ENCODE measurements at places on chromosomes 5 and 9.

DNA sequence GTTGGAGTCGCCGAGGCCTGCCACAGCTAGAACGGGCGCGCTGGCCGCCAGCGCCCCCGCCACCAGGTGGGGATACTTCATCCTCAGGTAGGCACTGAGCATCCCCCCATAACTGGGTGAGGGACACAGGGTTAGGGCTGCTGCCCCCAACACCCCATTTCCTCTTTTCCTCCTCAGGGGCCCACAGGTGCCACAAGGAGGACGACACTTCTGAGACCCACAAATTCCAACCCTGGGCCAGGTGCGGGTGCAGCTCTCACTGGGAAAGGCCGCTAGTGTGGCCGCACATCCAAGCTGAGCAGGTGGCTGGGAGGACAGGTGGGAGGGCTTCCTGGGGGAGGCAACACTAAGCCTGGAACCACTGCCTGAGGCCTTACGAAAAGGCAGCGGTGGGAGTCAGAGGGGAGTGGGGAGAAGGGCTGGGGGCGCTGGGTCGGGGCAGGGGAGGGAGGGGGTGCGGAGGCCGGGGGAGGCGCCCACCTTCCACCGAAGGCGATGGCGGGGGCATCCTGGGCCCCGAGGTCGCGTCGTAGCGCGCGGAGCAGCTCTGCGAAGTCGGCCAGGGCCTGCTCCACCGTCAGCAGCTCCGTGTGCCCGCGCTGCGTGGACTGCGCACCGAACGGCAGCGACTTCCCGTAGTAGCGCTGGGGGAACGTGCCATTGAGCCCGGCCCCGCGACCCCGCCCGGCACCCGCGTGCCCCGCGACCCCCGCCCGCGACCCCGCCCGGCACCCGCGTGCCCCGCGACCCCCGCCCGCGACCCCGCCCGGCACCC lies 961 bp downstream of the DPP7 start:
- no peak for DNase-seq

DNA sequence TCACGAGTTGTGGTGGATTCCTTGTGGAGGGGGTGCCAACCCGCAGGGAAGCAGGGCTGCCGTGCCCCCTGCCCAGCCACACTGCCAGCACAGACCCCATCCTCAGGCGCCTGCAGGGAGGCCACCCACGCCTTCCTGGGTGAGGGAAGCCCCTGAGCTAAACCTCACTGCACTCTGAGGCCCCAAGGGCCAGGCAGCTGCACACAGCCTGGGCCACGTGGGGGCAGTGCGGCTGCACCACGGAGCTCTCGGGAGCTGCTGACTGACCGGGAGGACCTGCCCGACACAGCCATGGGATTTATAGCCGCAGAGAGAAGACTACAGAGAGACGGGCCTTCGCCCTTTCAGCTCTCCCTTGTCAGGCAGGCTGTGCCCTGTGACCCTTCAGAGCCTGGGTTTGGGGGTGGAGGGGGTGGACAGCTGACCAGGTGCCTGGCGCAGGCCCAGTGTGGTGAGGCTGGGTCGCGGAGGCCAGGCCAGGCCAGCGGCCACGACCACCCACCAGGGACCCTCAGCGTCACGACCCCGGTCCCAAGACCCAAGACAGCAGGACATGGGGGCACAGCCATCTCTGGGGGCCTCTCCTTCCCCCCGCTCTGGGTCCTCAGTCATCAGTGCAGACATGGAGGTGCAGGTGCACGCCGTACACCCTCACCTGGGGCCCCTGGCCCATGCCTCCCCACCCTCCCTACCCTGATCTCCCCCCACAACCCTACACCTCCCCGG lies 4.3 kb upstream of the AHRR start:
- DNase-seq, result peak; percentile 49

DNA sequence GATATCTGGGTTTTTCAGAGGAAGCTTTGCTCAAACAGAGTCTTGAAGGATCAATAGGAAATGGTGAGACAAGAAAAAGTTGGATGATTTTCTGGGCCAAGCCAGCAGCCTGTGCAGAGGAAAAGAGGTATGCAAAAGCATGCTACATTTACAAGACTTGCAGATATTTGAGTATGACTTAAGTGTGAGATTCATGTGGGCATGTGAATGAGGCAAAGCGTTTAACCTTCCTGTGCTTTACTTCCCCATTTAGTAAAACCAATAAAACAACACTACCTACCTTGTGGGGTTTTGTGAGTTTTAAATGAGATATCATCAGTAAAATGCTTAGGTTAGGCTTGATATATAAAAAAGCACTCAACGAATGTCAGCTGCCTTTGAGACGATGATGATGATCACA lies 58.1 kb downstream of the PIP5K1B start:
- no peak for DNase-seq

DNA sequence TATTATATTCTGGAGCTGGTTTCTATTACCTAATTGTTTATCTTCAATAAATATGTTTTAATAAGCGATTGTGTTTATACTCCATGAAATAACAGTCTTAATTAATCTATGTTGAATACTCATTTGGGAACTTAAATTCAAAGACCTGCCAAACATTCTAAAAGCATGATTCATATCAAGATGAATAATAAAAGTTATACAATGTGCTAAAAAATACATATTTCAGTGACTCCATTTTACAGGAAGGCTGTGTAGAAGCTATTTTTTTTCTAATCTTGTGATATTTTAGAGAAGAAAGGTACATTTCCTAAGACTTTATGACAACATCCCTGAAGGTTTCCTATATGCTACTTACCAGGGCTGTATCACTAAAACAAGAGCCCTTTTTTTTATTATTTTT lies 417.9 kb downstream of the NFIB start:
- no peak for DNase-seq
